Stimulated activated CD4-positive, alpha-beta T cell treated with anti-CD3 and anti-CD28 coated beads, Interleukin-2, amount 100 ng/mL, for 48 hours (primary cell): ENCODE measurements at places on chromosomes 12 and 14.

DNA sequence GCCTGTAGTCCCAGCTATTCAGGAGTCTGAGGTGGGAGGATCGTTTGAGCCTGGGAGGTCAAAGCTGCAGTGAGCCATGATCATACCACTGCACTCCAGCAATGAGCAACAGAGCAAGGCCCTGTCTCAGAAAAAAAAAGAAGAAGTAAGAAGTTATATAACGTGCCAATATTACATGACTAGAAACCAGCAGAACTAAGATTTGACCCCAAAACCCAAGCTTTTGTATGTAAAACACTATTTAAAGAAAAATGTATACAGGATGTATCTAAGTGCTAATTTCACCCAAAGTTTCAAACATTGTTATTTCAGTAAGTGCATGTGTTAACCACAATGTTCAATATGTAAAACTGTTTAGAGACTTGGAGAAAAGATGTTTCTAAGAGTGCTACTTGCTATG lies 94.7 kb downstream of the SLC5A8 start:
- no peak for DNase-seq

DNA sequence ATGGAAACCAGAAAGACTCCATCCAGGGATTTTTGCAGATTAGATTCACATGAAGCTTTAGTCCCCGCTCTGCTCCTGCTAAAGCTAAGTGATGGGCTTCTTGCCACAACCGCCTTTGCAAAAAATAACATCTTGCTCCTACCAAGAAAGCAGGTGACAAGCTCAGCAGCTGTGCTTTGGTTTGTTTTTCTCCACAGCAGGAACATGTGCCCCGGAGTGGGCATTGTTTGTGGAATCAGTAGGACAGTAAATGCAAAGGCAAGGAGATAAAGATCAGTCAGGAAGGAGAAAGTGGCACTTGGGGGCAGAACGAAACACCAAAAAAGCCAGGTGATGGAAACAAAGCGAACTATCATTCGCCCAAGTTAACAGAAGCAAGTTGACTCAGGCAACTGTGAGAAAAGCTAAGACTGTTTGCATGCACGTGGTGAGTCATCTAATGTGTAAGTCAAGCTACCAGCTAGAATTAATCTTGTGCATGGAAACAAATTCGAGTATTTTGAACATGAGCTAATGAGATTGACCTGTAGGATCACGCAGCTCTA lies 165.5 kb upstream of the PLXNC1 start:
- no peak for DNase-seq

DNA sequence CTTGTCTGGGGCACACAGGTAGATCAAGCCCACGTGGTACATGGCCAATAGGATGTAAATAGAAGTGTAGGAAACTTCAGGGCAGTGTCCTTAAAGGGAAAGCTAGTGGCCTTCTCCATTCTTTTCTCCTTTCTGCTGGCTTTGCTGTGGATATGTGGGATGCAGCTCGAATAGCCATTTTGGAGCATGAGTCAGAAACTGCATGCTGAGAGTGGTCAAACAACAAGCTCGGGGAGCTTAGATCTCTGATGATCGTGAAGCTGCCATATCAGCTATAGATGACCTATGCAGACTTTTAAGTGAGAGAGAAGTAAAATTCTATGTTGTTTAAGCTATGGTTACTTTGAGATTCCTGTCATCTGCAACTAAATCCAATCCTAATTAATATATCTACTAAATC lies 241.3 kb upstream of the DAAM1 start:
- DNase-seq: no peak

DNA sequence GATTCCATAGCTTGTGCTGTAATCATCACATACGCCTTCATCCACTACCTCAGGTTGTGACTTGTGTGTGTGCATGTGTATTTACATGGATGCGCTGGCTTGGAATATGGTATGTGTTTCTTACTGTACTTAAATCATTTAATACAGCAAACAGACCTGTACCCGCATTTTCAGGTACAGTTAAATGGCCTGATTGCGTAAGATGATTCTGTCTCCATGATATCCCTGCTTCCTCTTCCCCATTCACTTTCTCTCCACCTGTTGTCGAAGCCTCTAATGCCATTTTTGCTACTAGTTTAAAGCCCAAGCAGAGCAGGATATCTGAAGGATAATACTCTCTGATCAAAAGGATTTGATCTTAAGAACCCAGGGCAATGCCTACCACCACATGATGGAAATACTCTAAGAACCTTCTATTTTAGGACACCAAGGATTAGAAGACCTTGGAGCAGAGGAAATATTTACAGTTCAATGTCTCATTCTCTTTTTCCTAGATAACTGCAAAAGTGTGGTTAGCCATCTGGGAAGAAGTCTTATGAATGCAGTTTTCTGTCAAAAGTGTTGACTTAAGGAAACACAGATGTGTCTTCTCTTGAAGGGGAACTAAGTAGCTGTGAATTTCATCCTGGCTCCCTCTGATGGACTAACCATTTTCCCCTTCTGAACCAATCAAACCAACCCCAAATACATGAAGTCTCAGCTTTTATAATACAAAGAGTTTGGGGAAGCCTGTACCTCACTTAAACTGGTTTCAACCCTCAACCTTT lies 78.7 kb downstream of the HELB start:
- DNase-seq: no peak

- no peak for DNase-seq
Measured at GRCh38 chr12:48075832-48076231, 30.0 kb downstream of the SENP1 start.

DNA sequence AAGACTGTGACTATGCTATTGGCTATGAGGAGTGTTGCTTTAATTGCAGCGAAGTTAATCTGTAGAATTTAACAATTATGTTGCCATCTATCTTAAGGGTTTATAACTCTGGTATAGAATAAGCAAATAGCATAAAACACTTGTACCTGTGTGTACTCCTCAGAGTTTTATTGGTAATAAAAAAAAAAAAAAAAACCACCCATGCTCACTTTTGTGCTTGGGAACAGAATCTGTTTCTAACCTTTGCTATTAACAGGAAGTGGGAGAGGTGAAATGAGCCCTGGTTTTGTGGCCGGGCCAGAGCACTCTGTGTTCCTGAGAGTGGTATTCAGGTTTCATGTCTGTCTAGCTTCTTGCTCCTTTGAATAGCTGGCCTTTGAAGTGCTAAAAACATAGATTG lies 53.1 kb downstream of the PDE3A start:
- DNase-seq: no peak

DNA sequence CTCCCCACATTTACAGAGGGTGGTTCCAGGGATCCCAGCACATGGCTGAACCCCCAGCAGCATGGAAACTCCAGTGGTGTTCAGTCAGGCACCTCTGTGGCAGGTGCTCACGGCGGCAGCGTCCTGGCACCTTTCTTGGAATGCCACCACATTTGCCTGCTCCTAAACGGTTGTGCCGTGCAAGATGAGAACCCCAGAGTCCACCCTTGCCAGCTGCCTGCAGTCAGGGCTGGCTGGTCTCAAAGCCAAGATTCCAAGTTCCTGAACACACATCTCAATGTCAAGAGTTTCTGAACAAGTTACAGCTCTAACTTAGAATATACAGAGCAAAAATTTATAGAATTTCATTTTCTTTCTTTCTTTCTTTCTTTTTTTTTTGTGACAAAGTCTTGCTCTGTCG lies 38.7 kb downstream of the DDX51 start:
- no peak for DNase-seq

DNA sequence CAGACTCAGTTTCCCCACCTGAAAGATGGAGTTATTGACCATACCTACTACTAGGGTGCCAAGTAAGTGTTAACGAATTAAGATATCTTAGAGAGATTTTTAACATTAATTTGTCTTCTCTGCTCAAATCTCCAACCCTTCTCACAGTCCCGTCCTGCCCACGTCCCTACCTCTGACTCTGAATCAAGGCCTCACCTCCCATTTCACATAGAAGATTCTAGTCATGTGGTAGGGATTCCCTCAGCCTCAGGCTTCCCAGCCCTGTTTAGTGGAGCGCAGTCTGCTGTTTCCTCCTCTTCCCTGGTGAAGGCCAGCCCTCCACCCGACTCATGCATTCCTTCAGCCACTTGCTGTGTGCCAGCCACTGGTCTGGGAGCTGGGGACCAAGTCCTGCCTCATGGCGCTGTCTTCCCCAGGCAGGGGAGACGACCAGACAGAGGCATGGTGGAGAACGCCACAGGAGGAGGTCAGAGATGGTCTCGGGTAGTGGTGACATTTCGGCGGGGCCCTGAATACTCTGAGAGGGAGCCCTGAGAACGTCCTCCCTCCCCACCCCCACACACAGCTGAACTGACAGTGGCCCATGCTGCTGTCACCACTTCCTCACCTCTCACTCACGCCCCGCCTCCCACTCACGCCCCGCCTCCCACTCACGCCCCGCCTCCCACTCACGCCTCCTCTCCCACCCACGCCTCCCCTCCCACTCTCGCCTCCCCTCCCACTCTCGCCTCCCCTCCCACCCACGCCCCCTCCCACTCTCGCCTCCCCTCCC lies 38.8 kb downstream of the TMEM63C start:
- DNase-seq: no peak

- no peak for DNase-seq
Measured at GRCh38 chr12:6716874-6717437, 6.9 kb upstream of the COPS7A start.

- DNase-seq: no peak
Measured at GRCh38 chr12:114407842-114408411, 2.0 kb upstream of the TBX5 start.

- DNase-seq: peak; percentile 41
Measured at GRCh38 chr12:50220363-50220995, 53.3 kb upstream of the CERS5 start.

DNA sequence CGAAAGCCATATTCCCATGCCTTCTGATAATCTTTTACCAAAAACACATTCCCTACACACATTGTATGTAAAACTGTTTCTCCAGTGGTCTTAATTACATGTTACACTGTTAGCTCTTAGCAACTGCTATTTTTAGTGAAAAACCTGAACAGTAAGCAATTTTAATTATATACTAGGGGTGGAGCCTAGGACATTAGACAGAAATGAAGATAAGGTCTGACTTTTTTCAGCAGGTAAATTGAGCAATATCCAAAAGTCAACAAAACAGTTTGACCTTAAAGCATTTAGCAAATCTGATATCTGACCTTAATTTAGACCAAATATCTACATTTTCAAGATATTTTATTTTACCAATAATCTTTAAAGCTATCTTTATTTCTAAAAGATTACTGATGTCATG lies 60.2 kb downstream of the PDE6H start:
- no peak for DNase-seq

- DNase-seq: no peak
Measured at GRCh38 chr12:53071591-53072551, 7.3 kb downstream of the SPRYD3 start.

- DNase-seq: no peak
Measured at GRCh38 chr14:105458010-105458409, 16.6 kb upstream of the CRIP2 start.

GRCh38 chr12:59173695-59174094 lies 253.4 kb upstream of the LRIG3 start:
- no peak for DNase-seq

DNA sequence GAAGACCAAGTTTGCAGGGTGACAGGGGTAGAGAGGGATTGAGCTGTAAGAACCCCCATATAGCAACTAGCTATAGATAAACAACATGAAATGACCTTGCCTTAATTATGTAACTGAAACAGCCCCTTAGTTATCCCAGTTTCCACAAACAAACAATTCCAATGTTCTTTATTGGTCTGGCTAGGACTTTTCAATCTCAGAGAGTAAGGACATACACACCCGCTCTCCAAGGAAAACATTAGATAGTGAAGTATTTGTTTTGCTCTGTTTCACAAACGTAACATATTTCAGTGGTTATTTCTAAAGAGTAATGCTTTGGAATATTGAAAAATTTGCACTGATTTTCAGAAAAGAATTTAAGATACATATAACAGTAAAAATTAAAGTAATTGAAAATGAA lies 51.6 kb upstream of the GTF2A1 start:
- DNase-seq: no peak
